ENCODE measurements at places on chromosomes 13 and 19. TPM values are rescaled to one million over a fixed set of nuclear protein-coding genes. Genes with fewer than 3 reads are reported as not detected.

- DNase-seq, result no peak
- H3K4me1 ChIP-seq, result no peaks in the 10 kb centered on the region
- no peak overlapping the region for H3K4me3 ChIP-seq
- no peak overlapping the region for H3K27ac ChIP-seq
- no peaks in the 10 kb centered on the region for H3K27me3 ChIP-seq
Measured at GRCh38 chr13:75430436-75431209, 51.3 kb downstream of the TBC1D4 start.

DNA sequence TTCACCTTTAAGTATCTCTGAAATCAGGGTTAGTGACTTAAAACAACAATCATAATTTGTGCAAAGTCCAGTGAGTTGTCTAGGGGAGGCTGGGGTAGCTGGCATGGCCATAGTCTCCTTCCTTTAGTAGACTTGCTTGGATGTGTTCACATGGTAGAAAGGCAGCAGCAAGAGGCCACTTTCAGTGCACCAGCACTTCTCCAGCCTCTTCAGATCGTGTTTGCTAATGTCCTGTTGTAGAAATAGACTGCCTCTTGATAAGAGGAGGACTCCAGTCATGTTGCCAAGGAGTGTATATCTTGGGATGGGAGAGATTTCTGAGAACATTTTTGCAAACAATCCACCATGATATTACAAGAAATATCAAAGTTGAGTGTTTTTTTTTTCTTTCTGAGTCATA, 22.9 kb downstream of the WDFY2 start:
- H3K36me3 ChIP-seq, result no peaks in the 10 kb centered on the region
- no peaks in the 10 kb centered on the region for H3K4me1 ChIP-seq
- no peak overlapping the region for H3K4me3 ChIP-seq

REEP6 gene
- 177 TPM for total RNA-seq

- H3K27me3 ChIP-seq, result no peaks in the 10 kb centered on the region
- H3K27ac ChIP-seq, result no peak overlapping the region
- no peak overlapping the region for H3K4me3 ChIP-seq
- DNase-seq, result no peak
Measured at GRCh38 chr19:4482721-4483364, 10.7 kb downstream of the HDGFL2 start.

BEST2 gene
- not detected for total RNA-seq

GRCh38 chr19:40314656-40315055, 29.5 kb upstream of the AKT2 start:
- no peaks in the 10 kb centered on the region for H3K4me1 ChIP-seq
- no peak overlapping the region for H3K4me3 ChIP-seq
- DNase-seq, result no peak
- no peaks in the 10 kb centered on the region for H3K27me3 ChIP-seq
- H3K27ac ChIP-seq, result no peak overlapping the region

DNA sequence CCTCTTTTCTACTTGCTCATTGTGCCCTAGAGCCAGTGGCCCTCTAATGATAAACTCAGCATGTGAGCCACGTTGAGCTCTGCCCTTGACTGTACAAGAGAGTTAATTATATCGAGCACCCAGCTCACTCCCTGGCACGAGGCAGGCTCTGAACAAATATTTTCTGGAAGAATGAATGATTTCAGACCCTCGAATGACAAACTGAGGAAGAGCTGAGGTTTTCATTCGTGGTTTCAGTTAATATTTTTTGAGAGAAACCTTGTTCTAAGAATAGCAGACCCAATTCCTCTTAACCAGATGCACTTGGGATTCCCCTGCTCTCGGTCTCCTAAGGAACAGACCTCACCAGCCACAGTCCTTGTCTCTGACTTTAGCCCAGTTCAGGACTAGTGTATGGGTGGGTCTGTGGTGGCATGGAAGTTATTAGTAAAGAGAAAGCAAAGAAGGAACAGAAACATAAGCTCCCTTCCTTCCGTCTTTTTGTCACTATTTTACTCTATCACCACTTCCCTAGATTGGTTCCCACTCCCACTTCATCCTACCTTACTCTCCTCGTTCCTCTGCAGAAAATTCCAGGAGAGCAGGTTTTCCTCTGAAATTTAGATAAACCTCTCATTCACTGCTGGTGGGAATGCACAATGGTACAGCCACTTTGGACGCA, 22.1 kb upstream of the WDFY2 start:
- H3K4me3 ChIP-seq, result no peak overlapping the region
- H3K4me1 ChIP-seq, result no peaks in the 10 kb centered on the region
- H3K27ac ChIP-seq, result no peak overlapping the region
- no peaks in the 10 kb centered on the region for H3K36me3 ChIP-seq

MEIOSIN gene
- total RNA-seq, result not detected

- no peaks in the 10 kb centered on the region for H3K27me3 ChIP-seq
- H3K4me3 ChIP-seq, result no peak overlapping the region
- H3K36me3 ChIP-seq, result peaks cover 60% of the 10 kb centered on the region
- peak overlapping the region; percentile 96 for H3K27ac ChIP-seq
Measured at GRCh38 chr19:3982701-3983541, 2.3 kb downstream of the EEF2 start.

- peaks cover 34% of the 10 kb centered on the region for H3K27me3 ChIP-seq
- H3K4me3 ChIP-seq, result no peak overlapping the region
- H3K4me1 ChIP-seq, result no peaks in the 10 kb centered on the region
- H3K27ac ChIP-seq, result no peak overlapping the region
Measured at GRCh38 chr19:1763648-1764639, 10.6 kb downstream of the ONECUT3 start.

- H3K27ac ChIP-seq, result no peak overlapping the region
- no peaks in the 10 kb centered on the region for H3K36me3 ChIP-seq
- no peak for DNase-seq
- no peaks in the 10 kb centered on the region for H3K4me1 ChIP-seq
- H3K27me3 ChIP-seq, result no peaks in the 10 kb centered on the region
Measured at GRCh38 chr19:6577476-6578125, 13.3 kb downstream of the CD70 start.

- no peak overlapping the region for H3K4me3 ChIP-seq
- no peak for DNase-seq
- H3K27ac ChIP-seq, result no peak overlapping the region
- peaks cover 5% of the 10 kb centered on the region for H3K4me1 ChIP-seq
- no peaks in the 10 kb centered on the region for H3K27me3 ChIP-seq
- H3K36me3 ChIP-seq, result no peaks in the 10 kb centered on the region
Measured at GRCh38 chr19:15538774-15539173, 30.4 kb downstream of the CYP4F22 start.

DNA sequence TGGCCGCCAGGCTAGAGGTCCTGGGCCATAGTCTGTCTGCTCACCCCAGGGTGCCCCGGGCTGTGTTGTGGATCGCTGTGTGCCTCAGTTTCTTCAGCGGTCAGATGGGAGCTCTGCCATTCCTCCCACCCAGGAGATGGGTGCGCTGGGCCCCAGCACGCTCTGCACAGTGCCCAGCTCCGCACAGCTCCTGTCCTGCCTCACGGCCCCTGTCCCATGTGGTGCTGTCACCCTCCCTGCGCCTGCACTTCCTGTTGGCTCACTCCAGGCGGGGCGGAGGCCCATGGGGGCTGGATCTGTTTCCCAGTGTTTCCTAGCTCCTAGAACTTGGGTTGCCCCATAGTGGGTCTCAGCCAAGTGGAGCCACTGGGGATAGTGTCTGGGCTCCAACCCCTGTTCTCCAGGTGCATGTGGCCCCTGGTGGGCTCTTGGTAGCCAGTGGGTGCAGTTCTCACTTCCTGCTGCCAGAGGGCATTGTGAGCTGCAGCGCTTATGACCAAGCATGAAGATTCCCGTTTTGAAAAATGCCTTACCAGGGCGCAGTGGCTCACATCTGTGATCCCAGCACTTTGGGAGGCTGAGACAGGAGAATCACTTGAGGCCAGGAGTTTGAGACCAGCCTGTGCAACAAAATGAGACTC, 69.8 kb downstream of the KDM4B start:
- H3K4me1 ChIP-seq, result no peaks in the 10 kb centered on the region
- peaks cover 36% of the 10 kb centered on the region for H3K36me3 ChIP-seq
- no peaks in the 10 kb centered on the region for H3K27me3 ChIP-seq
- peak; percentile 49 for DNase-seq
- H3K4me3 ChIP-seq, result no peak overlapping the region

GRCh38 chr19:3576696-3577443, 4.1 kb downstream of the HMG20B start:
- H3K27me3 ChIP-seq, result no peaks in the 10 kb centered on the region
- no peak overlapping the region for H3K27ac ChIP-seq
- H3K4me3 ChIP-seq, result no peak overlapping the region

IFT88 gene
- total RNA-seq, result 9.6 TPM

GRCh38 chr13:70034286-70034685, 73.3 kb upstream of the ATXN8OS start:
- no peaks in the 10 kb centered on the region for H3K4me1 ChIP-seq
- no peaks in the 10 kb centered on the region for H3K27me3 ChIP-seq
- H3K27ac ChIP-seq, result no peak overlapping the region
- no peak overlapping the region for H3K4me3 ChIP-seq

- H3K27ac ChIP-seq, result peak overlapping the region; percentile 64
- no peaks in the 10 kb centered on the region for H3K36me3 ChIP-seq
- H3K4me3 ChIP-seq, result no peak overlapping the region
- H3K27me3 ChIP-seq, result no peaks in the 10 kb centered on the region
Measured at GRCh38 chr13:99433543-99434075, 67.7 kb upstream of the TM9SF2 start.

- no peaks in the 10 kb centered on the region for H3K4me1 ChIP-seq
- no peak overlapping the region for H3K4me3 ChIP-seq
- no peak for DNase-seq
- H3K36me3 ChIP-seq, result no peaks in the 10 kb centered on the region
- no peak overlapping the region for H3K27ac ChIP-seq
Measured at GRCh38 chr13:77894743-77895142, 23.9 kb downstream of the EDNRB start.

GRCh38 chr19:40054632-40055031, 1.4 kb downstream of the ZNF780B start:
- no peak for DNase-seq
- H3K4me3 ChIP-seq, result no peak overlapping the region
- no peaks in the 10 kb centered on the region for H3K27me3 ChIP-seq
- H3K4me1 ChIP-seq, result no peaks in the 10 kb centered on the region
- no peaks in the 10 kb centered on the region for H3K36me3 ChIP-seq

GRCh38 chr19:45508417-45508860, 1.2 kb downstream of the VASP start:
- H3K27me3 ChIP-seq, result no peaks in the 10 kb centered on the region
- H3K27ac ChIP-seq, result peak overlapping the region; percentile 92
- H3K4me3 ChIP-seq, result peak overlapping the region; percentile 100

DOCK6 gene
- 45.9 TPM for total RNA-seq

ZNF681 gene
- 0.02 TPM for total RNA-seq

- H3K36me3 ChIP-seq, result no peaks in the 10 kb centered on the region
- H3K27me3 ChIP-seq, result no peaks in the 10 kb centered on the region
- H3K4me1 ChIP-seq, result no peaks in the 10 kb centered on the region
- no peak overlapping the region for H3K27ac ChIP-seq
- no peak for DNase-seq
- no peak overlapping the region for H3K4me3 ChIP-seq
Measured at GRCh38 chr13:25085125-25085742, 10.7 kb upstream of the PABPC3 start.

- DNase-seq, result no peak
- H3K4me1 ChIP-seq, result peaks cover 6% of the 10 kb centered on the region
- H3K27ac ChIP-seq, result peak overlapping the region; percentile 37
- H3K27me3 ChIP-seq, result no peaks in the 10 kb centered on the region
- H3K36me3 ChIP-seq, result no peaks in the 10 kb centered on the region
- H3K4me3 ChIP-seq, result no peak overlapping the region
Measured at GRCh38 chr13:110411688-110412059, 104.6 kb downstream of the COL4A2 start.

CCNA1 gene
- not detected for total RNA-seq

Data from right lobe of liver (tissue), 6 donors.